ENCODE measurements at places on chromosomes 6 and 20. TPM values are rescaled to one million over a fixed set of nuclear protein-coding genes. Genes with fewer than 3 reads are reported as not detected.

GRCh38 chr6:72206606-72207005 is 320.3 kb downstream of the RIMS1 start:
- DNase-seq = no peak
- H3K4me1 ChIP-seq = peaks cover 5% of the 10 kb centered on the region
- H3K4me3 ChIP-seq = no peak overlapping the region

DNA sequence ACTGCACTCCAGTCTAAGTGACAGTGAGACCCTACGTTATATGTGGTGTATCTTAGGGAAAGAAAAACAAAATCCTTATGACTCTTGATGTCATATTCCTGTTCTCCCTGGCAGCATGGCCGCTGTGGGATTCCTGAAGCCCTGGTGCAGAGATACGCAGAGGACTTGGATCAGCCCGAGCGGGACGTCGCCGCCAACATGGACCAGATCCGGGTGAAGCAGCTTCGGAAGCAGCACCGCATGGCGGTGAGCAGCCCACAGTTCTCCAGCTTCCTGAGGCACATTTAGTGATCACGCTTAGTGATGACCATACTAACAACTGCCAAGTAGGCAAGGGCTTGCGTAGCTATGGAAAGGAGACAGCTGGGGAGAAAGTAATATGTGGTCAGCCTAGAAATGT is 200.9 kb upstream of the UST start:
- no peak overlapping the region for H3K4me3 ChIP-seq
- H3K4me1 ChIP-seq = peaks cover 5% of the 10 kb centered on the region
- no peak overlapping the region for H3K27ac ChIP-seq

GRCh38 chr6:90401933-90402830 is 105.5 kb upstream of the BACH2 start:
- H3K27me3 ChIP-seq = no peaks in the 10 kb centered on the region
- peaks cover 7% of the 10 kb centered on the region for H3K4me1 ChIP-seq
- no peak overlapping the region for H3K4me3 ChIP-seq
- no peaks in the 10 kb centered on the region for H3K36me3 ChIP-seq

- no peak overlapping the region for H3K4me3 ChIP-seq
- no peaks in the 10 kb centered on the region for H3K36me3 ChIP-seq
- no peak overlapping the region for H3K27ac ChIP-seq
- H3K4me1 ChIP-seq = no peaks in the 10 kb centered on the region
These were observed 46.6 kb downstream of the SLX4IP start for GRCh38 chr20:10481676-10482075.

GRCh38 chr6:130676077-130676772 is 151.0 kb upstream of the SMLR1 start:
- no peaks in the 10 kb centered on the region for H3K4me1 ChIP-seq
- H3K36me3 ChIP-seq = no peaks in the 10 kb centered on the region
- H3K27me3 ChIP-seq = no peaks in the 10 kb centered on the region
- no peak for DNase-seq

DNA sequence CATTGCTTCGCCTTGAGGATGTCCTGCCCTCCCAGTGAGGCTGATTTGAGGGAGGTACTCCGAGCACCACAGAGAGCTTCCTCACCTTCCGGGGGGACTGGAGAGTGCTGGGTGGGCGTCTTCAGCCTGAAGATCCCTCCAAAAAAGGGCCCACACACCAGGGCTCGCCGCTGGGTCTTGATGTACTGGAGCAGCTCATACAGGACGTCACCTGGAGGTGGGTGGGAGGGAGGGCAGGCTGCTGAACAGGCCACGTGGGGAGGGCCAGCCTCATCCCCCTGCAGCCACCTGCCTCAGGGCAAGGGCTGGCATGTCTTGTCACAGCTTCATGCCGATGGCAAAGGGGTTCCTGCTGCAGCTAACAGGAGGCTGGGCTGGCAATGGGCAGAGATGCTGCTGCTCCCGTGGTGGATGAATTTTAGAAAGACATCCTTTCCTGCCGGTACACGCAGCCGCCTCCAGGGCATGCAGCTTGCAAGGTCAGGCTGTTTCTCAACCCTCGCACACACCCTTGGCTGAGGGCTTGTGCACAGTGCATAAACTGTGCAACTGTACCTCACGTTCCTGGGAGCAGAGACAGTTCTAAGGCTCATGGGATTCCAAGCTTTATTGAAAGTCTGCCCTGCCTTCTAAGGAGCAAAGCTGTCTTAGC is 14.0 kb downstream of the ETV7 start:
- H3K4me3 ChIP-seq = no peak overlapping the region
- H3K4me1 ChIP-seq = no peaks in the 10 kb centered on the region
- H3K27me3 ChIP-seq = no peaks in the 10 kb centered on the region
- DNase-seq = no peak
- no peak overlapping the region for H3K27ac ChIP-seq

DNA sequence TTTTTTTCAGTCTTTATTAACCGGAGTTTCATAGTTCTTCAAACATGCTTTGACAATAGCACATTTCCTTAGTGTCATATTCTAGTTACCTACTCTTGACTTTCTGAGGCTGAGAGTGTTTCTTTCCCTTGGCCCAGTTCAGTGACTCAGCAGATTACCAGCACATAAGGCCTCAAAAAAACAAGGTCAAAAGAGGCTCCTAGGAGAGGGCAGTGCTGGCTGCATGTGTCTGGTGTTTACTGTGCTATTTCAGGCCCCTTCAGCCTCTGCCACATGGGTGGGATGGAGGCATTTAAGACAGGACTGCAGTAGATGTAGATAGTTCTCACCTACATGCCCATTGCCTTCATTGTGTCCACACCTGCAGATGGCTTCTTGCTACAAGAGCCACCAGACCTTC is 198.2 kb upstream of the SSTR4 start:
- no peaks in the 10 kb centered on the region for H3K36me3 ChIP-seq
- no peak for DNase-seq
- H3K4me3 ChIP-seq = no peak overlapping the region
- H3K27me3 ChIP-seq = no peaks in the 10 kb centered on the region
- peaks cover 9% of the 10 kb centered on the region for H3K4me1 ChIP-seq

GRCh38 chr6:27275025-27275956 is 27.8 kb downstream of the PRSS16 start:
- H3K27me3 ChIP-seq = no peaks in the 10 kb centered on the region
- H3K36me3 ChIP-seq = no peaks in the 10 kb centered on the region
- H3K27ac ChIP-seq = no peak overlapping the region
- DNase-seq = no peak
- H3K4me3 ChIP-seq = no peak overlapping the region
- no peaks in the 10 kb centered on the region for H3K4me1 ChIP-seq

GRCh38 chr6:35058865-35059522 is 82.1 kb downstream of the TCP11 start:
- no peaks in the 10 kb centered on the region for H3K4me1 ChIP-seq
- DNase-seq = no peak
- no peak overlapping the region for H3K27ac ChIP-seq
- H3K27me3 ChIP-seq = no peaks in the 10 kb centered on the region

- H3K36me3 ChIP-seq = no peaks in the 10 kb centered on the region
- no peak for DNase-seq
- no peaks in the 10 kb centered on the region for H3K27me3 ChIP-seq
- H3K27ac ChIP-seq = no peak overlapping the region
These were observed 284.5 kb upstream of the JAG1 start for GRCh38 chr20:10958279-10958678.

DNA sequence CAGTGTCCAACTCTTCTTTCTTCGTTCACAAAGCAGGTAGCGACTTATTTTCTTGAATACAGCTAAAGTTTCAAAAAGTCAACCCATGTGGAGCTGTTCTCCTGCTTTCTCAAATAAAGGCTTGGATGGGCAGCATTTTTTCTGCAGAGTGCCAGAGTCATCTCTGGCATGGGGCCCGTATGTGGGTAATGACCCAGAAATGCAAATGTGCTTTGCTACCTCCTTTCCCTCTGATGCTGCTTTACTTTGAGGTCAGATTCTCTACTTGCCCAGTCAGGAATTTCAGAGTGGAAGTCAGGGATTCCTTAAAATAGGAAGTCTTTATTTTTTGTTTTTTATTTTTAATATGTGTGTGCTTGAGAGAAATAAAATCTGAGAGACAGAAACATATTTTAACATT is 4.9 kb downstream of the NKAIN2 start:
- no peaks in the 10 kb centered on the region for H3K27me3 ChIP-seq
- no peak for DNase-seq
- no peaks in the 10 kb centered on the region for H3K4me1 ChIP-seq
- no peak overlapping the region for H3K4me3 ChIP-seq
- H3K27ac ChIP-seq = no peak overlapping the region
- no peaks in the 10 kb centered on the region for H3K36me3 ChIP-seq

DNA sequence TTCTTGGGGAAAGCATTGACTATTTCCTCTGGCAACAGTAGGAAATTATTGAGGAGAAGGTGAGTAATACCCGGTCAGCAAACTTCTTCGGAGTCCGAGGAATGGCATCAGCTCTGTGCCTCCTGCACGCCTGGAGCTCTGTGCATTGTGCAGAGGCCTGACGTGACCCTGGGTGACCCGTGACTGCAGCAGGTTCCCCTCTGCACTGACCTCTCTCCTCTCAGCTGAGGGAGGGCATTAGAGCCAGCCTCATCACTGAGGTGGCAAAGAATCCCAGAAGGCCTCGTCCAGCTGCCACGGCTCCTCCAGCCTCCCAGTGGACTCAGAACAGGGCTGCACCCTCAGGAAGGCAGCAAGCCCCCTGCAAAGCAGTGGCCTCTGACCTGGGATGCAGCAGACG is 502.9 kb downstream of the CD83 start:
- H3K4me3 ChIP-seq = no peak overlapping the region
- no peak overlapping the region for H3K27ac ChIP-seq
- H3K36me3 ChIP-seq = no peaks in the 10 kb centered on the region
- DNase-seq = no peak
- H3K4me1 ChIP-seq = peaks cover 8% of the 10 kb centered on the region

- H3K4me1 ChIP-seq = peaks cover 34% of the 10 kb centered on the region
- peak overlapping the region; percentile 44 for H3K27ac ChIP-seq
- H3K27me3 ChIP-seq = no peaks in the 10 kb centered on the region
- no peak for DNase-seq
- no peaks in the 10 kb centered on the region for H3K36me3 ChIP-seq
These were observed 98.0 kb downstream of the RPP40 start for GRCh38 chr6:4905826-4906225.

GRCh38 chr6:21265730-21266044 is 327.9 kb upstream of the SOX4 start:
- H3K27ac ChIP-seq = no peak overlapping the region
- DNase-seq = no peak
- H3K4me3 ChIP-seq = no peak overlapping the region
- no peaks in the 10 kb centered on the region for H3K27me3 ChIP-seq
- H3K4me1 ChIP-seq = no peaks in the 10 kb centered on the region

GRCh38 chr20:53914091-53914780 is 156.2 kb downstream of the BCAS1 start:
- H3K36me3 ChIP-seq = no peaks in the 10 kb centered on the region
- no peak overlapping the region for H3K4me3 ChIP-seq
- no peaks in the 10 kb centered on the region for H3K27me3 ChIP-seq
- peak overlapping the region; percentile 9 for H3K27ac ChIP-seq
- DNase-seq = no peak

DNA sequence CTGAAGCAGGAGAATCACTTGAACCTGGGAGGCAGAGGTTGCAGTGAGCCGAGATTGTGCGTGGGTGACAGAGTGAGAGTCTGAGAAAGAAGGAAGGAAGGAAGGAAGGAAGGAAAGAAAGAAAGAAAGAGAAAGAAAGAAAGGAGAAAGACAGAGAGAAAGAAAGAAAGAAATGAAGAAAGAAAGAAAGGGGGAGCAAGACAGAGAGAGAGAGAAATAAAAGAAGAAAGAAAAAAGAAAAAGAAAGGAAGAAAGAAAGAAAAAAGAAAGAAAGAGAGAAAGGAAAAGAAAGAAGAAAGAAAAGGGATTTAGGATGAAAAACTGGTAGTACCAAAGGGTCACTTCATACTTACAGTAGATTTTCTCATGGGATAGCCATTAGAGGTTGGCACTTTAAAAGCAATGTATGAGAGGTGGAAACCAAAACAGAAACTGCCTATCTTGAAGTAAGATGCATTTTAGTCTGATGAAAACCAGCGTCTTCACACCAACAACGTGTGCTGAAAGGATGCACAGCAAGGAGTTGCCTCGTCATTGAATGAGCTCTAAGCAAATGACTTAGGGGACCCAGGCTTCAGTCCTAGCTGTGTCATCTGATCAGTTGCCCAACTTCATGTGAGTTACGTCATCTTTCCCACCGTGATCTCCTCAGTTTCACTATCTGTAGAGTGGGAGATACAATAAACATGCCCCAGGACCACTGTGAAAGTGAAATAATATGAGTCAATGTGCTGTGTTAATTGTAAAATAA is 133.9 kb upstream of the NEDD9 start:
- H3K36me3 ChIP-seq = no peaks in the 10 kb centered on the region
- H3K27ac ChIP-seq = no peak overlapping the region
- peaks cover 40% of the 10 kb centered on the region for H3K4me1 ChIP-seq
- DNase-seq = no peak
- no peaks in the 10 kb centered on the region for H3K27me3 ChIP-seq

- DNase-seq = no peak
- no peaks in the 10 kb centered on the region for H3K36me3 ChIP-seq
- no peak overlapping the region for H3K27ac ChIP-seq
These were observed 105.4 kb upstream of the AKIRIN2 start for GRCh38 chr6:87807475-87807874.

DNA sequence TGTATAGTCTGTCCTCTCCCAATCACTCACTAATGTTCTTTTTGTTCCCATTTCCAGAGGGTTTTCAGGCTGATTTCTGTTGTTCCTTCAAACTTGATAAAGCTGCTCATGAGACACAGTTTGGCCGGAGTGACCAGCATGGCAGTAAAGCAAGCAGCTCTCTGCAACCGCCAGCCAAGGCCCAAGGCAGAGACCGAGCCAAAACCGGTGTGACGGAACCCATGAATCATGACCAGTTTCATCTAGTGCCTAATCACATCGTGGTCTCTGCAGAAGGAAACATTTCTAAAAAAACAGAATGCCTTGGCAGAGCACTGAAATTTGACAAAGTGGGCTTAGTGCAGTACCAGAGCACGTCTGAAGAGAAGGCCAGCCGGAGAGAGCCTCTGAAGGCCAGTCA is 14.8 kb upstream of the RPL7L1 start:
- no peak for DNase-seq
- H3K36me3 ChIP-seq = peaks cover 38% of the 10 kb centered on the region
- H3K4me1 ChIP-seq = no peaks in the 10 kb centered on the region
- no peaks in the 10 kb centered on the region for H3K27me3 ChIP-seq
- no peak overlapping the region for H3K4me3 ChIP-seq
- no peak overlapping the region for H3K27ac ChIP-seq

- no peaks in the 10 kb centered on the region for H3K27me3 ChIP-seq
- H3K36me3 ChIP-seq = no peaks in the 10 kb centered on the region
These were observed 159.6 kb upstream of the ZNF217 start for GRCh38 chr20:53752971-53753879.

TRIM15 gene
- total RNA-seq = not detected

SLC22A16 gene
- not detected for total RNA-seq

PLAGL2 gene
- total RNA-seq = 5.2 TPM

SLC17A9 gene
- 4.9 TPM for total RNA-seq

ADGRF5 gene
- total RNA-seq = 4.9 TPM

LAMA5 gene
- 115 TPM for total RNA-seq

LY6G6C gene
- not detected for total RNA-seq

ADGB gene
- not detected for total RNA-seq

WFDC11 gene
- not detected for total RNA-seq

ANKRD66 gene
- total RNA-seq = not detected

TRIM31 gene
- total RNA-seq = not detected

CCNC gene
- total RNA-seq = 70.5 TPM

PPP1R14C gene
- total RNA-seq = 0.26 TPM

LRRC73 gene
- total RNA-seq = not detected

MLN gene
- not detected for total RNA-seq

CTAGE9 gene
- total RNA-seq = not detected

All from body of pancreas (tissue), 4 donors.